ENCODE measurements at places on chromosomes 2 and 18.

- DNase-seq: no peak
These were observed 21.7 kb upstream of the CTAGE1 start for GRCh38 chr18:22439447-22439846.

DNA sequence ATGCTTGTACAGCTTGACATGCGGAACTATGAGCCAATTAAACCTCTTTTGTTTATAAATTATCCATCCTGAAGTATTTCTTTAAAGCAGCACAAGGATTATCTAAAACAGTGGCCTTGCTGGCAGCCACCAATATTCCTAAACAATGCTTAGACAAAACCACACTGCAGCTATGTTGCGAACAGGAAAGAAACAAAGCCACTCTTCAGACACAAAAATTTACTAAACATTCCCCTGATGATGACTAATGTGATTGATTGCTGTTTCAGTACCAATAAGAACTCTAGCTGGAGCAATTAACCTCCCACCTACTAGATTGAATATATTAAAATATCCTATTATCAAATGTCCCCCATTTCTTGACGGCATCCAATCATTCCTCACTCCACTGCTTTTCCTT lies 325.8 kb upstream of the REG3G start:
- no peak for DNase-seq

DNA sequence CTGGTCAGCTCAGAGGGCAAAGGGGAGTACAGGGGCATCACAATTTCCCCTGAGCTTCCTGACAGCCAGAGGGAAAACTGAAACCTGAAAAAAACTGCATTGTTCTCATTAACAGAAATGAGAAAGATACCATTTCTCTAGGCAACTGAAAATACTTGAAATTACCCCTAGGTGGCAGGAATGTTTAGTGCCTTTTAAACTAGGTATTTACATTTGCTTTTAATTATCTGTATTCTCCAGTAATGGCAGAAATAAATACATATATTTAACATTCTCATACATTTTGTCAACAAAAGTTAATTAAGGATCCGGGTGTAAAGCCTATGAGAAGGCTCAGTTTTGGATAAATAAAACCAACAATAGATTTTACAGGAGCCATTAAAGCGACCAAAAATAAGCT lies 34.5 kb downstream of the RPL31 start:
- peak; percentile 39 for DNase-seq

DNA sequence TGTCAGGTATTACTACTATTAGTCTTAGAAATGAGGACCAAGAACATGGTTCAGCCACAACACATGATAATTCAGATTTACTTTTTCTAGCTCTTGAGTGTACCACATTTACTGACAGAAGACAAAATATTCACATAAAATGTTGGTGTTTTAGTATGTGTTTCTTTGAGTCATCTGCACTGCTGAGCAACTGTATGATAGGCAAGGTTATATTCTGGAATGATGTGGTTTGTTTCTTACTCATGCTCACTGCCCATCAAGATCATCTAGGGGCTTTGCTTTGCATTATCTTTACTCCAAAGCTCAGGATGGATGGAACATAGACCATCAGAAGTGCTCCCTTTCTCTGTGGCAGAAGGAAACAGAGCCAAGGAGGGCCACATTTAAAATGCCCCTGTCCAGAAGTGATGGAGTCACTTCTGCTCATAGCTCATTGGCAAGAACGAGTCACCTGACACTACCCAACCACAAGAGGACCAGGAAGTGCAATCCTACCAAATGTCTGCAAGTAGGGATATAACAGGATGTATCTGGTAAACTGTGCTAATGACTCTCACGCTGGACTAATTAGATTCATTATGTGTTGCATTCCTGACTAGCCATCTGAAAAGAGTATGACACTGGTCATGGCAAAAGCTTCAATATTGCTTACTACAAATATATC lies 81.5 kb downstream of the DIS3L2 start:
- DNase-seq: no peak

- no peak for DNase-seq
These were observed 38.2 kb upstream of the MCM6 start for GRCh38 chr2:135914485-135914884.

GRCh38 chr18:13371689-13372418 lies 153.3 kb downstream of the LDLRAD4 start:
- no peak for DNase-seq

DNA sequence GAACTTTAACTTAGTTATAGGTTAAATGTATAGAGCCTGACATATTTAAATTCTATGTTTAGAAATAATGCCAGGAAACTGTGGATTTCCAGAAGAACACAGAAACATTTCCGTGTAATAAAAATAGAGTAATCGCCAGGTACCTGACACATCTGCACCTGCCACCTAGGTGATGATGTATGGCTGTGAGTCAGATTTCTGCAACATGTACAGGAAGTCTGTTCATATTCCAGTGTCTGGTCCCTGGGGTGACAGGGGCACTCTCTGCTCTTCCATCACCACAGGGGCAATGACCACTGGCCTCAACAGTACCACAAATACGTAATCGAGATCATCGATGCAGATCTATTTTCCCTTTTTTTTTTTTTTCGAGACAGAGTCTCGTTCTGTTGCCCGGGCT lies 101.1 kb upstream of the LPIN2 start:
- DNase-seq: no peak

Data from inflammatory macrophage treated with lipopolysaccharide for 1 hour (primary cell).